ENCODE measurements at places on chromosomes 6 and 20.

GRCh38 chr20:61516346-61517208 is 264.5 kb downstream of the CDH4 start:
- no peak for DNase-seq

DNA sequence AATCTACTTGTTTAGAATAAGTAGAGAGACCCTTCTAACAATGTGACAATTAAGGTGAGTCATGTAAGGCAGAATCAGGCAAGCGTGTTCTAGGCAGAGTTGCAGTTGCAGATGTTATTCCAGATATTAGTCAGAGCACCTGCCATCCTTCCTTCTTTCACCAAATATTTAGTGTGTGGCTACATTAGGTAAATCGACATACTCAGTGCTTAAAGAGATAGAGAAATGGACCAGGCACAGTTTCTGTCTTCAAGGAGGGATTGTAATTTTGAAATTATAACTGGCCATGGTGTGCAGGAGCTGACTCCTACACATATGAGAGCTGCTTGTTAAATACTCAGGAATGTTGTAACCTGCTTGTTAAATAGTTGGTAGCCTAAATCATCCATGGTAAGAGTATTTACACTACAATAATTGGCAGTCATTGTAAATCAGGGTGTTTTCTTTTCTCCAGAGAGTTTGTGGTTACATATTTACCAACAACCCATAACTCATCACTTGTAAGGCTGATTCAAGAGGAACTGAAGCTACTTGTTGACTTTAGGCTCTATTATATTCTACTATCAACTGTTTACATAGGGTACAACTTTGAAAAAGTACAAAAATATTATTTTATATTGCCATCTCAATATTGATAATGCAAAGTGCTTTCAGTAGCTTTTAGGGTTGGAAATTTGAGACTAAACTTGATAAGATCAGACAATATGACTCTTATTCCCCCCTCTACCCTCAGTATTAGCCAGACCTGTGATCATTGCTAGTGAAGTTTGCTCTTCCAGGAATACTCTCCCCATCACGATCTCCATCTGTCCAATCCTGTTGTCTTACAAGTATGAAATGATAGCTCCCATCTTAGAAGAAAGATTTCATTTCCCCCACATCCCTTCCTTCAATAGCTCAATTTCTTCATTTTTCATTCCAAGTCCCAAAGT is 607.1 kb downstream of the COL12A1 start:
- no peak for DNase-seq

- DNase-seq, result no peak
Measured at GRCh38 chr20:20755231-20755630, 42.8 kb upstream of the RALGAPA2 start.

DNA sequence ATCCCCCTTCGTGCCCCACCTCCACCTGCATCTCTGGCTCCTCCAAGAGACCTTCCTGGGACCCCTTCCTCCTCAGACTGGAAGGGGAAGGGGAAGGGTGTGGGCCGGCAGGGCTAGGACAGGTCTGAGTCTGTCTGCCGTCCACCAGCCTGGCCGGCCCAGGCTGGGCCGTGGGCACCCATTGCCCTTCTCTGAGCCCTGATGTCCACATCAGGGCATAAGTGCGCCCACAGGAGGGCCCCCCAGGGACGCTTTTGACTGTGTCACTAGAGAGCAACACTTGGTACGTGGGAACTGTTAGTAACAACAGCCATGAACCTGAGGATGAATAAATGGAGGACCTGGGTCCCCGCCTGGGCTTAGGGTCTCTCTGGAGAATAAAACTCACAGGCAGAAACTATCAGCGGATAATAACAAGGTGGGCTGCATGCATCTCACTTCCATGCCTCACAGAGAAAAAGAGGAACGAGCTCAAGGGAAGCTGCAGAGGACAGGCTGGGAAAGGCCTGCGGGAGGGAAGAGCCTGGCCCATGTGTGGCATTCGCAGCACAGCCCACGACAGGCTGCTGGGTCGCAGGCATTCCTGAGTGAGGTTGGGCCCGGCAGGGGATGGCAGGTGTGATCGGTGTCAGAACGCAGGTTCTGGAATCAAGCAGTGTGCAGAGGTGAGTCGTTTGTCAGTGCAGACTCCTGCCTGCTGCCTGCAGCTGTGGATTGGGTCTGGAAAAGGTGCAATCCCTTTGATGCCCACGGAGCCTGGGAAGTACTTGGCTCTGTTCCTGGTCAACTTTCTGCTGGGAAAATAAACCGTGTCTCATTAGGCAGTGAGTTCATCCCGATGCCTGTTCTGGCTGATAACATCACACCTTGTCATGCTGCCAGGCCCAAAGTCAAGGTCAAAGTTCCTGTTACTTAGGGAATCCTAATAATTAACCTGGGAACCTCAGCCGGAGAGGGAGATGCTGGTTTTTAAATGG is 60.9 kb downstream of the BCAS4 start:
- DNase-seq, result peak; percentile 53

Measured in adrenal gland (tissue), 19 donors.